ENCODE measurements at places on chromosomes 12 and 14.

DNA sequence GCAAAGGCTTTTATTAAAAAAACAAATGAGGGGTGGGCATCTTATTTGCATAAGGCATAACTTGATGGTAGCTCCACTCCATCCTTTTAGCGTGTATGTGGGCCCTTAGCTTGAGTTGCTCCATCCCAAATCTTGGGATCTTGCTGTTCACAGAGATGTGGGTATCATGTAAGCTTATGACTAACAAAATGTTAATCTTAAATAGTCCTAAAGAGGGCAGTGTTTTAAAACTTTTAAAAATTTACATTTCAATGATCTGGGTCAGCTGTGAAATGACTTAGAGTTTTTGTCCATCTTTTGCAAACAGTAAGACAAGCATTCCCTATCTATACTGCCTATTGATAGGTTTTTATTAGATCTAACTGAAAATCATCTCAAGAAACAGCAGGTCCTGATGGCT, 86.0 kb downstream of the SLCO1A2 start:
- DNase-seq, result peak; percentile 47

DNA sequence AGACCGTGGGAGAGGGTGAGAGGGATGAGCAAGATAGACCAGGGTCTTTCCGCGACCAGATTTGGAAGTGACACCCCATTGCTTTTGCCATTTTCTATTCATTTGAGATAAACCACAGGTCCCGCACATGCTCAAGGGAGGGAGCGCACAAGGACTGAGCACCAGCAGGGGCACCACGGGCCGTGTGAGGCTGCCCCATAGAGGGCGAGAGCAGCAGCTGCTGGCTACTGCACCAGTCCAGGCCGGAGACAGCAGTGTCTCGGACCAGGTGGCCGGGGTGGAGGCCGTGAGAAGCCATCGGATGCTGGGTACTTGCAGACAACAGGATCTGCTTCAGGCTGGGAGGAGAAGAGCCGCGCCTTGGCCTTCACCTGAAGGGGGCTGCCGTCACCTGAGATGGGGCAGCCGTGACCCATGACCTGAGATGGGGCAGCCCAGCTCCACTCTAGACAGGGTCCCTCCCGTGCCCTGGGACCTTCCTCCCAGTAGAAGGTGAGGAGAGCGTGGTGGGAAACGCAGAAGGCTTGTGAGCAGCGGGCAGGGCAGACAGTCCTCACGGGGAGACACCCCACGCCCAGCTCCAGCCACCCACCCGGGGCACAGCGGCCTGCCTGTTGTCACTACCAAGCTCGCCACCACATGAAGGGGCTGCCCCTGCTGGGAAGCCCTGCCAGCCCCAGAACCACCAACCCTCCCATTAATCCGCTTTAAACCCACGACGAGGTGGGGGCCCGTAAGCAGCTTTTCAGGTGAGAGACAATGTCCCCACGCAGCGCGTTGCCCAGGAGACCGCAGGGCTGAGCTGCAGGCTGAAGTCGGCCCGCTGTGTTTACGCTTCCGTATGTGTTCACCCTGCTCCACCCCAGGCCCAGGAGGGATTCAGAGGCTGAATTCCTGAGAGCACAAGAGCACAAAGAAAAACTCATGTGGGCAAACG, 61.7 kb upstream of the FBRSL1 start:
- DNase-seq, result no peak

DNA sequence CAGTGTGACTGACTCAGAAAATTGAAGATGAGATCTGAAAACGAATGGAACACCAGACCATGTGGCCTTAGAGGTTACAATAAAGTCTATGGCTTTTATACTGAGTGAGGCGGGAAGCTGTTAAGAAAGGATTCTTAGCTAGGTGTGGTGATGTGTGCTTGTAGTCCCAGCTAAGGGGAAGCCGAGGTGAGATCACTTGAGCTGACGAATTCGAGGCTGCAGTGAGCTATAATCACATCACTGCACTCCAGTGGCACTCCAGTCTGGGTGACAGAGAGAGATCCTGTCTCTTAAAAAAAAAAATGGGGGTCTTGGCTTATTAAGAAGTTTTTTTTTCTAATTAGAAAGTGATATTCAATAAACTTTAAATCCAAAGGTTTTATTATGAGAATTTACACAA, 678.6 kb downstream of the TMTC2 start:
- no peak for DNase-seq

DNA sequence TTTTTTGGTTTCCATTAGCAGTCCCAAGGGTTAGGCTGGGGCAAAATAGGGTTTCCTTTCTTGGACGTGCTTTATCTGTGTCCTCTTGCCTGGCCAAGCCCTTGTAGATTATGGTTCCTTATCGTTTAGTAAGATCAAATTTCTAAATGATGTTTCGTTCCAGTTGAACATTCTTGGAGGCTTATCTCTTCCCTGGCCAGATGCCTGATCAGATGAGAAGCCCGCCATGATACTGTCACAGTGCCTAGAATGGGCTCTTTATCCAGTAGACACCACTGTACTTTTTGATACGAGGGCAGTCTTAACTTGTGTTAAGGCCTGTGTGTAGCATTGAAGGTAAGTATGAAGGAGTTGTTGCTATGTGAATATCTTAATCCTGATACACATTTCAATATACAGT, 76.1 kb upstream of the TMEM263 start:
- DNase-seq, result no peak

- no peak for DNase-seq
Measured at GRCh38 chr14:94109915-94110250, 653 bp upstream of the IFI27 start.

DNA sequence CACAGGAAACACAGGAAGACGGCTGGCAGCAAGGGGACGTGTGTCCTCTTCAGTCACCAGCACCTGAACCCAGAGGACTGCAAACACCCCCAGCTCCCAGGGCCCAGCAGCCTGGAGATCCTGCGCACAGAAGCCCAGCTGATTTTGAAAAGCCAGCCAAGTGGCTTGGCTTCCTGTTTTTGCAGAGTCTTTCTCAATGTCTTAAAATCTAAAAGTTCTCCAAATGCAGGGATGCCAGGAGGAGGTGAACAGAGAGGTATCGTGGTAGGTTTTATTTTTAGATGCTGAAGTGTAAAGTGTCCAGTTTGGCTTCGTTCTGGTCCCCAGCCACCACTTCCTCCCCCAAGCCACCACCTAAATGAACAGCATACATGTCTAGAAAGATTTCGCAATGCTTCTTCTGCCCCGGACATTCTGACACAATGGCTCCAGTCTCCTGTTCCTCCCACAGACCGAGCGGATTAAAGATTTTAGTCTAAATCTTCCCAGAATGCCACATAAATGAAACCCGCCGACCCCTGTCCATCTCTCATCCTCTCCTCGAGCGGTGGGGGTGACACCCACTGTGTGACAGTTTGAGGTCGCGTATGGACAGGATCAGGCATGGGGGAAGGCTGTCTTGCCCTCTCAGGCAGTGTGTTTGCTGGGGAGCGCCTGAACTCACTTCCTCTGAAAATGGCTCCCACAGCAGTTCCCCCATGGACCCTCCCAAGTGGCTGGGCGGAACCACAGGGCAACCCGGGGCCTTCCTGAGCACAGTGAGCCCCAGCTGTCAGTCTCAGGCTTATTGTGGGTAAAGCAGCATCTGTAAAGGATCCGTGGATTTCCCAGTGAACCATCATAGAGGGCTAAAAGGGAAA, 41.6 kb downstream of the ITPK1 start:
- peak; percentile 33 for DNase-seq

GRCh38 chr14:100679153-100679552, 47.5 kb upstream of the DLK1 start:
- no peak for DNase-seq

GRCh38 chr12:26737487-26738030, 95.4 kb downstream of the ITPR2 start:
- DNase-seq, result no peak

GRCh38 chr12:121085506-121086353, 46.7 kb upstream of the OASL start:
- DNase-seq, result no peak

- DNase-seq, result no peak
Measured at GRCh38 chr12:62642486-62642885, 175.9 kb downstream of the MON2 start.

GRCh38 chr12:54442099-54442498, 23.0 kb upstream of the ITGA5 start:
- DNase-seq, result no peak

DNA sequence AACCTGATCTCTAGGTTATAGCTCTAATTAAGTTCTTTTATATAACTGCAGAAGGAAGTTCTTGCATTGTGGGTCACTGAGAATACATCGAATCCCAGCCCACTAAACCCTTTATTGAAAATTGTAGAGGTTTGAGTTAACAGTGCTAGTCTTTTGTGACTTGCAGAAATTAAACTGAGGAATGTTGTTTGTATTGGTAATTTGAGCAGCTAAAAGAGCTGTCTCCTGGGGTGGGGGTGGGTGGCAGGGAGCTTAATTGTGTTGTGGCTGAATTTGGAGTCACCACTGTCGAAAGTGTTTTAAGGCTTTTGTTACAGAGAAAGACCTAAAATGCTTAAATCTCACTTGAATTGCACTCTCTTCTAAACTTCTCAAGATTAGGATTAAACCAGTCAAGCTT, 3.2 kb upstream of the COX8C start:
- DNase-seq, result no peak

DNA sequence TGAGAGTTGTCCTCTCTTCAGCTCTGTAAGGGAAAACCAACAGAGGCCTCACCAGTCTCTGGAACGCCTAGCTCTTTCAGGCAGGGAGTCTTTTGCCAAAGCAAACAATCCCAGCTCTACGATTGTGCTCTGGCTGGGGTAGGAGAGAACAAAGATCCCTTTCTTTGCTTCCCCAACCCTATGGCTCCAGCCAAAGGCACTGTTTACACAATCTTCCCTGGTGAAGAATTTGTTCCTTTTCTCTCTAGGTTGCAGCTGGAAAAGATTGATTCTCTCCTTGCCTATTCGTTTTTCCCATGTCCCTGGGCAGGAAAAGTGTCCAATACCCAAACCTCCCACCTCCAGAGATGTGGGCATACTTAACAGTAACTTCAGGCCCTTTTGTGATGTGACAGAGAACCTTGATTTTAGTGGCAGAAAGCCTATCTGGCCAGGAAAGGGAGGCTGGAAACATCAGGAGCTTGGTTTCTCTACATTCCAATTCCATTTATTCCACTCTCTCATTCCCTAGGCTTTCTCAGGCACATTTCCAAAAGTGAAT, 16.8 kb downstream of the ATP5MC2 start:
- DNase-seq, result peak; percentile 35

GRCh38 chr14:105294142-105294597, 6.6 kb downstream of the BRF1 start:
- no peak for DNase-seq

All from ELR (cell line).